ENCODE measurements at places on chromosomes 13 and 19.

- no peak for DNase-seq
These were observed 28.2 kb downstream of the CKM start for GRCh38 chr19:45294291-45295029.

DNA sequence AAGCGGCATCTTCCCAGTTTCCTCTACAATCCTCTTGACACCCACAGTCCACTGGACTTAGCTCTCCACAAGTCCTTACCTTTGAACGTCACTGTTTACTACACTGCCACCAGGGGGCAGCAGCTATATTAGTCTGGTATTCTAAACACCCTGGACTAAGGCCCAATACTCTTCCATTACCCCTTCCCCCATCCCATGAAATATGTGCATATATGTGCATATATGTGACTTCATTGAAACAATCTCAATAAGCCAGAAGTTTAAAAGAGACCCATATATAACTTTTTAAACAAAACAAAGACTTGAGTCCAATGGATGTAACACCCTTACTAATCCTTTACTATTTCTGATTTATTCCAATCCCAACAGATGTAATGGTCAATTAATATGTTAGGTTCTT is 15.5 kb downstream of the GGACT start:
- peak; percentile 65 for DNase-seq

- no peak for DNase-seq
These were observed 278.3 kb downstream of the TEX29 start for GRCh38 chr13:111598747-111599146.

GRCh38 chr13:19685034-19685433 is 51.6 kb downstream of the MPHOSPH8 start:
- no peak for DNase-seq

- no peak for DNase-seq
These were observed 5.7 kb downstream of the ZNF574 start for GRCh38 chr19:42081584-42082203.

DNA sequence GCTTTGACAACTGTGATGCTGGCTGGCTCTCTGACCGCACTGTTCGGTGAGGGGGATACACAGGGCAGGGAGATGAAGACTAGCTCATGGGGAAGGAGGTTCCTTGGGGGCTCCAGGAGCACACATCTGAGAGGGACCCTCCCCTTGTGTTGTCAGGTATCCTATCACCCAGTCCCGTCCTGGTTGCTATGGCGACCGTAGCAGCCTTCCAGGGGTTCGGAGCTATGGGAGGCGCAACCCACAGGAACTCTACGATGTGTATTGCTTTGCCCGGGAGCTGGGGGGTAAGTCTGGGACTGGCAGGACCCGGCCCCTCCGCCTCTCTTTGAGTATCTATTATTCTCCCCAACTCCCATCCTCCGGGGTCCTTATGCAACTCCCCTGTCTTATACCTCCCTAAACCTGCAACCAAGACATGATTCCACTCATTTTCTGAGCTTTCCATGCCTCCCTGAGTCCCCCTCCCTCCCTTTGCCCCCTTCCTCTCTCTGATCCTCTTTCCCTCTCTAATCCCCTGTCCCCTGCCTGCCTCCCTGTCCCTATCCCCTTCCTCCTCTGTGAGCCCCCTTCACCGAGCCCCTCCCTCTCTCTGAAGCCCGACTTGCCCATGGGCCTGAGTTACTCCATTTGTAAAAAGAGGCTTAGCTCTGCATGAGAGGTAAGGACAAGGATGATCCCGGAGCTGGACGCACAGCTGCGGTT is 12.5 kb downstream of the NCAN start:
- no peak for DNase-seq
